Fibroblast of pulmonary artery (primary cell): ENCODE measurements at places on chromosomes 12 and 14.

- DNase-seq = peak; percentile 24
Observed at GRCh38 chr12:45483571-45483970, 245.9 kb upstream of the ARID2 start.

GRCh38 chr14:89206389-89207031 lies 210.5 kb downstream of the FOXN3 start:
- no peak for DNase-seq

- DNase-seq = peak; percentile 84
Observed at GRCh38 chr12:26651566-26652188, 181.3 kb downstream of the ITPR2 start.

GRCh38 chr12:122123761-122124145 lies 45.2 kb downstream of the MLXIP start:
- DNase-seq = no peak

DNA sequence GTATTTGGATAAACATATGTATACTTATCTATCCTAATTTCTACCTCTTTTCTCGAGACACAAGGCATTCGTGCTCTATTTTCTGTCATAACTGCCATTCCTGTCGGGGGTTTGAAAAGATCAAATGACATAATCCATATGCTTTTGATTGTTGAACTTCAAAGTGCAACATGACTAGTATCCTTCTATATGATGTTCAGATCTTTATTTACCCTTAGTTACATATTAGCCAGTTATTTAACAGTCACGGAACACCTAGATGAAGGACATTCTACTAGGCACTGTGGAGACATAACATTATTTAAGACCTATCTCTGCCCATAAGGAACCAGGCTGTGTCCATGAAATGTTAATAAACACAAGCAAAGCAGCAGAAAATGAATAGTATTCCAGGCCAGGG lies 11.2 kb upstream of the GRIN2B start:
- DNase-seq = no peak
